ENCODE measurements at places on chromosomes 5 and 9.
A peak's percentile ranks its signal among the peaks of the same experiment; 100 is the strongest.

DNA sequence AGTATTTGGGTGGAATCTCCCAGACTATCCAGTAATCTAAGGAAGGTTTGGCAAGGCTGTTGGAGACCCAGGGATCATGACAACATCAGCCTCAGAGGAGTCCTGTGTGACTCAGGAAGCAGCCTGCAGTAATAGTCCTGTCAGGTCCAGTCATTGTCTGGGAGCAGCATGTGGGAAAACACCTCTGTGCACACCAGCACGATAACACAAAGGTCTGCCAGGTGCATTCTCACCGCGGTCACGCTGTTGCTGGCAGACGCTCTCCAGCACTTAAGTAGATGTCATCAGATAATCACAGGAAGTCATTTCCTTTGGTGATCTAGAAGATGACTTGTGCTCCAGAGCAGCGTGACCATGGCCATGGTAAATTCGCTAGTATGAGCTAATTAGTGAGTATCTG is 99.2 kb upstream of the IQGAP2 start:
- peak; percentile 51 for DNase-seq

DNA sequence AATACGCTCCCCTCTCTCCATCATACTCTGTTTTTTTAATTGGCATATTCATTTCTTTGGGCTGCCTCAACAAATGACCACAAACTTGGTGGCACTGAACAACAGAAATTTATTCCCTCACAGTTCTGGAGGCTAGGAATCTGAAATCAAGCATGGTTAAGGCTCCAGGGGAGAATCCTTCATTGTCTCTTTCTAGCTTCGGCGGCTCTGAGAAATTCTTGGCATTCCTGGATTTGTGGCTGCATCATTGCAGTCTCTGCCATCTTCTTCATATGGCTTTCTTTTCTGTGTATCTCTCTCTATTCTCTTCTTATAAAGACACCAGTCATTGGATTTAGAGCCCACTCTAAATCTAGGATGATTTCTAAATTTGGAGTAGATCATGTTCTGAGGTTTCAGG is 10.9 kb upstream of the SLC24A2 start:
- DNase-seq = no peak

GRCh38 chr9:2082772-2083171 is 67.6 kb downstream of the SMARCA2 start:
- DNase-seq = no peak

GRCh38 chr5:97623441-97623840 is 440.4 kb upstream of the RIOK2 start:
- no peak for DNase-seq

DNA sequence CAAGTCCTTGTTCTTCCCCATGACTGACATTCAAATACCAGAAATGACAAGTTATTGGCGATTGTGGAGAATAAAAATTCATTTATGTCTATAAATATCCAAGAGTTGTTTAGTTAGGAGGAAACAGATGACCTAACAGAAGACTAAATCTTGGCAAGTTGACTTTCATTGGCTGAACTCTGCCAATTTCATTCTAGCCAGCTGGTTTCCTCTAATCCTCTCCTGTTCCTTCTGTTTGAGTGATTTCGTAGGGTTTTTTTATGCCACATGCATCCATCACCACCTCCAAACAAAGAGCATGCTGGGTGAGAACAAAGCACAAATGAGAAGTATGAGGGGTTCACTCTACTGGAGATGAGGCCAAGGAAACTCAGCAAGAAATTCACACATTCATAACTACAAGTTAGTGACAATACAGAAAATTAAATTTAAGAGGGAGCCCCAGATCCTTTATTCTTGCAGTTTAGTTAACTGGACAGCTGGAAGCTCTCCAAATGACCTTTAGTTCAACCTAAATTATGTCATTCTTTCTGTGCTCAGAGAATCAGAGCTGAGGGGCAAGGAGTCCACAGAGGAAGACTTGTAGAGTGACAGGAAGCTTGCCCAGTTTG is 932.0 kb downstream of the TLE4 start:
- no peak for DNase-seq

GRCh38 chr5:137782984-137783536 is 28.9 kb upstream of the HNRNPA0 start:
- DNase-seq = no peak

DNA sequence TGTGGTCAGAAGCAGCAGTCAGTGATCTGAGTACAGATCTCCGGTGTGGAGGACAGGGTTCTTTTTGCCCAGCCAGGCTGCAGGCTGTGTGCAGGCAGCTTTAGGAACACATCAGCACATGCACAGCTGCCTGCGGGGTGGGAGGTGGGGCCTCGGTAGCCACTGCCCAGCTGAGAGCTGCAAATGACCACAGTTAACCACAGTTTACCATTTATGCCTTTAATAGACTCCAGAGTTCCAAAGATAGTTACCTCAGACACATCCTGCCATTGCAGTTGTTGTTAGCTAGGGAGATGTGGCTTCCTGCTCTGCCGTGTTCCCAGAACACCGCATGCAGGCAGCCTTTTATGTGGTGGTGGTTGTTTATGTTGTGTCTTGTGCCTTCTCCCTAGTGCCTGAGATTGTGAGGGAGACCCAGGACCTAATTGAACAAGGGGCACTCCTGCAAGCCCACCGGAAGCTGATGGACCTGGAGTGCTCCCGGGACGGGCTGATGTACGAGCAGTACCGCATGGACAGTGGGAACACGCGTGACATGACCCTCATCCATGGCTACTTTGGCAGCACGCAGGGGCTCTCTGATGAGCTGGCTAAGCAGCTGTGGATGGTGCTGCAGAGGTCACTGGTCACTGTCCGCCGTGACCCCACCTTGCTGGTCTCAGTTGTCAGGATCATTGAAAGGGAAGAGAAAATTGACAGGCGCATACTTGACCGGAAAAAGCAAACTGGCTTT is 10.2 kb downstream of the EXOC3 start:
- DNase-seq = no peak

GRCh38 chr5:67206929-67207328 is 10.3 kb upstream of the CD180 start:
- peak; percentile 93 for DNase-seq

- DNase-seq = no peak
Measured at GRCh38 chr5:8291641-8292040, 422.7 kb downstream of the MTRR start.

- DNase-seq = no peak
Measured at GRCh38 chr9:100554935-100555401, 22.9 kb upstream of the CAVIN4 start.

GRCh38 chr9:124489222-124489621 is 18.0 kb downstream of the NR5A1 start:
- no peak for DNase-seq

GRCh38 chr5:92713335-92713743 is 867.7 kb downstream of the NR2F1-AS1 start:
- no peak for DNase-seq

DNA sequence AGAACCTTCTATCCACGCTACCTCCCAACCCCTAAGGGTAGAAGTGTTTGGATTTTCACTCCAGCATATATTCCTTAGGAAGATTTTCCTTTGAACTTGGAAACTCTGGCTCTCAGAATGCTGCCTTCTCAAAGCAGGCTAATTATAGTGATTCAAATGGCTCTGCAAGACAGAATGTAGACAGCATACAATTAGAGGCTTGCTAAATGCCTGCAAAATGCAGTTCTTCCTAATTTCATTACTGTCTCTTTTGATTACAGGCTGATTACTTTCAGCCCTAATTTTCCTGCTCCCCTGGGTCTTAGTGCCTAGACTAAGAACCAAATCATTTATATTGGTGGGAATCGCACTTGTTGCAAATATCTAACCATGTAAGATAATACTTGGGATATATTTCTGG is 50.8 kb downstream of the ANKDD1B start:
- no peak for DNase-seq

GRCh38 chr5:144377207-144377606 is 206.5 kb downstream of the KCTD16 start:
- DNase-seq = no peak

GRCh38 chr9:76359365-76359764 is 34.9 kb downstream of the RFK start:
- DNase-seq = no peak

DNA sequence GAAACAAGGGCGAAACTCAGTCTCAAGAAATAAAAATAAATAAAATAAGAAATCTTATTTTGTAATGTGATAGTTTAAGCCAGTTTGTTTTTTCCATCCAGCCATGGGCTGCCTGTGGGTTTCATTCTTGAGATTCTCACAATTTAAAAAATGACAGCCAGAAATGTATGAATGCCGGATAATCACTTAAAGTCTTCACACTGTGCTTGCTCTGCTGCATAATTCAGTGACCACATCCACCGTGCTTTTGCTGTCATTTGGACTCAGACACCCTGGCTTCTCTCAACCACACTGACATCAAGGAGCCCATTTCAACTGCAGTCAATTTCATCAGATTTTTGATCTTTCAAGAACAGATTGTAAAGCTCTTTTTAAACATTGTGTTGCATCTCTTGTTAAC is 61.0 kb upstream of the DAPK1 start:
- no peak for DNase-seq

DNA sequence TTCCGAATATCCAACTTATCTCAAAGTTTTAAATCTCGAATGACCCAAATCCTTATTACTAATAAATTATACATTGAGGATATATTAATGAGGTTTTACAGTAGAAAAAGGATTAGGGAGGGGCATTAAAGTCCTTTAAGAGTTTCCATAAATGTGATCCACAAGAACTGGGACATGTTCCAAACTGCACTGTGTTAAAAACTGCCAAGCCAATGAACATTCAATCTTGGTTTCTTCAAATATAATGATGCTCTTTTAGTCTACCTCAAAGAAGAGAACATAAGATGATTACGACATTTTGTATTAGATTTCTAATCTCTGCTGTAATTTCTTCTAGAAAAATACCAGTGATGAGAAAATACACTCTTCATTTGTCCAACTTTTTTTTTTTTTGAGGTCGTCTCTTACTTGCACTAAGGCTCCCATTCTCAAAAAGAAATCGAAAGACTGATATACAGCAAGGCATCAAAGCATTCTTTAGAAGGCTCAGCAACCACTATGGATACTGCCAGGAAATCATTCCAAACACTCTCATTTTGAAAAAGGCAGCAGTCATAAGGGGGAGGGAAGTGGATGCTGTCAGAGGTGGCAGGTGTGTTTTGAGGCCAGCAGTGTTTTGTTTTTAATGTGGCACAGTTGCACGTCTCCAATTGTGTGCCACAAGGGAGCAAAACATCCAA is 1.7 kb downstream of the PTAR1 start:
- DNase-seq = no peak

- DNase-seq = no peak
Measured at GRCh38 chr5:122844910-122845228, 544 bp upstream of the SNX24 start.

DNA sequence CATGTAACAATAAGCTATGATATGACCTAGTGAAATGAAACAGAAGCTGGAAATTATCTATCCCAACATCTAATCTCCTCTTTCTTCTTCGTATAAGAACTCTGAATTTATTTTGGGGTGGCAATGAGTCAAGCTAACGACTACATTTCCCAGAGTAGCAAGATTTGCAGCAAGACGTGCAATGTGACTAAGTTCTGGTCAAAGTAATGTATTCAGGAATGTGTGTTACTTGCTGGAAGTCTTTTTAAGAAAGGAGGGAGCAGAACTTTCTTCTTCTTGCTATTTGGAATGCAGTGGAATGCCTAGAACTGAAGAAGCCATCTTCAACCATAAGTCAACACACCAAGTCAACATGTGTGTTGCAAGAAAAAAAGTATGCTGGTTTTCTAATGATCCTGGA is 406.6 kb upstream of the MEF2C start:
- DNase-seq = no peak

DNA sequence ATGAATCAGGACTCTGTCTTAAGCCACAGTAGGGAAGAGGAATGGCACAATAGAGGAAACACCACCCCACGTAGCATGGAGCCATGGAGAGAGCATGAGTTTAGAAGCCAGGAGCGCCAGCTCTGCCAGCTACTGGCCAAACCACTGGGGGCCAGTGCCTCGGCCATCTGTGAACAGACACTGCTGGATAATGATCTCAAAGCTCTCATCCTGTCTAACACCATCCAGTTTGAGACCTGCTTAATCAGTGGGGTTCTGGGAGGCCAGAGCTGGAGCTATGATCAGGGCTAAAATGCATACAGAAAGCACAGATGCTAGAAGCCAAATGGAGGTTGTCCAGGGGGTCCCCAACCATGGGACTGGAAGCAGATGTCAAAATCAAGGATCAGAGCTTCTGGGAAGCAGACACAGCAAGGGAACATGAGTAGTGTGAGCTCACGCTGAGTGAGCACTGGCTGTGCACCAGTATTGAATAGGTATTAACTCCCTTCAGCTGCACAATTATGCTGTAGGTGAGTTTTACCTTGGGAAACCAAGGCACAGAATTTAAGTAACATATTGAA is 92.7 kb downstream of the KCNIP1 start:
- DNase-seq = no peak

DNA sequence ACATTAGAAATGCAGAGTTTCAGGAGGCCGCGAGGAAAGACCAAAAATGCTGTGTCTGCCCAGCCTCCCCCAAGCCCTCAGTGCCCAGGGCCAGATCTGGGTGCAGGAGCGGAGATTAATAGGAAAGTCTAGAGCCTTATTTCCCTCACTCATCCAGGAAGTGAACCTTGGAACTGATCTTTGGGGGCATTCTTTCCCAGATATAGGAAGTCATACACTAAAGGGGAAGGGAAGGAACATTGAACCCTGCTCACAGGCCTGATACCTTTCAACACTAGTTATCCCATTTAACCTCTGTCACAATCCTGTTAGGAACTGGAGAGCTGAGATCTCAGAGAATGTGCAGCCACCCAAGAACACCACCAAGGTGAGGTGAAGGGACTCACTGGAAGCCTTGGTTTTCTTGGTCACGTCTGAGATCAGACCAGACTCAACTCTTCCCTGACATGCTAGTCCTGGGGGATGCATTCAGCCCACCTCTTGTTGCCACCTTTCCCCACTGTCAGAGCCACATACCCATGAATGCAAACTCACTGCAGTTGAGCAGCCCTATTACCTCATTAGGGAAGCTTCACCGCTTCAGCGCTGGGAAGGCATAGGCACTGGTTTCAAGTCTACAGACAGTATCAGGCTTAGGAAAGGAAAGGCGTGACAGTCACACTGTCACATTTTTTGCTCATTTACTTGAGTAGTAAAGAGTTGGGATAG is 95.0 kb downstream of the KIAA1958 start:
- no peak for DNase-seq

DNA sequence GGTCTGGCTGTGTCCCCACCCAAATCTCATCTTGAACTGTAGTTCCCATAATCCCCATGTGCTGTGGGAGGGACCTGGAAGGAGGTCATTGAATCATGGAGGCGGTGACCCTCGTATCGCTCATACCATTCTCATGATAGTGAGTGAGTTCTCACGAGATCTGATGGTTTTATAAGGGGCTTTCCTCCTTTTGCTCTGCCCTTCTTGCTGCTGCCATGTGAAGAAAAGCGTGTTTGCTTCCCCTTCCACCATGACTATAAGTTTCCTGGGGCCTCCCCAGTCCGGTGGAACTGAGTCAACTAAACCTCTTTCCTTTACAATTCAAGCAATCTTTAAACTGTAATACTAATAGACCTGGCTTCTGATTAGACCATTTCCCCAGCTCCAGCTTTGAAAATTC is 92.2 kb upstream of the SARDH start:
- no peak for DNase-seq

GRCh38 chr9:125484350-125485282 is 222.4 kb downstream of the MAPKAP1 start:
- no peak for DNase-seq

- DNase-seq = no peak
Measured at GRCh38 chr9:88987661-88988060, 3.6 kb upstream of the S1PR3 start.

- no peak for DNase-seq
Measured at GRCh38 chr5:37915097-37915736, 75.4 kb upstream of the GDNF start.
